ENCODE measurements at places on chromosomes 13 and 19.

DNA sequence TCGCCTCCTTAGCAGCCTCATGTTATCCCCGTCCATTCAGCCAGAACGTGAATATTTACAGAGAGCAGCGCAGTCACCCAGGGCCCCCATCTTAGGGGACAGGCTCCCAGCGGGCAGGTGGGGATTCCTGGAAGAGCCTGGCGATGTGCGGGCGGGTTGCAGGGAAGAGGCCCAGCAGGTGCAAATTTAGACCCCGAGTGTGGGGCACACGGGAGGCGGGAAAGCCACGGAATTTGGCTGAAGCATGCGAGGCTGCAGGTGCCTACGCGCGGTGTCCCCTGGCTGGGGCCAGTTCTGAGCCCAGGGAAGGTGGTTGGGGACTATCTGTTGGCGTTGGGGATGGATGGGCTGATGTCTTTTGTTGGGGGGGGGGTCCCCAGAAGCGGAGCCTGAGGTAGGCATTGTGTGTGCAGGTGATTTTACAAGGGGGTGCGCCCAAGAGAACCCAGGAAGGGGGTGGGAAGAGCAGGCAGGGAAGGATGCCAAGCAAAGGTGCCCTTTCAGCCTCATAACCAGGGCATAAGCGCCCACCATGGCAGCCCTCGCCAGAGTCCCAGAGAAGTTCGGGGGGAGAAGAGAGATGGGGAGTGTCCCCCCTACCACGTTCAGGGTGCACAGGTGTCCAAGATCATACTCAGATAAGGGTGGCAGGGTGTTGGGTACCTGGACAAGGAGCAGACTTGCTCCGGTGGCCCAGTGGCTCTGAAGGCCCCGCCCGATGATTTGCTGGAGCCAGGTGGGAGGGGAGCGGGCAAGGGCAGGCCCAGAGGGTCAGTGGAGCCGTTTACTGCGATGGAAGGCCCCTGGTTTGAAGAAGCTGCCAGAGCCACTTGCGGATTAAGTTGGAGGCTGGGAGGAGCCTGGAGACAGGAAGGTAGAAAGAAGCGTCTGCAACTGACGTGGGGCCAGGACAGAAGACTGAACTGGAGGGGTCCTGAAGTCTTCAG lies 1.2 kb downstream of the TPGS1 start:
- DNase-seq: no peak

DNA sequence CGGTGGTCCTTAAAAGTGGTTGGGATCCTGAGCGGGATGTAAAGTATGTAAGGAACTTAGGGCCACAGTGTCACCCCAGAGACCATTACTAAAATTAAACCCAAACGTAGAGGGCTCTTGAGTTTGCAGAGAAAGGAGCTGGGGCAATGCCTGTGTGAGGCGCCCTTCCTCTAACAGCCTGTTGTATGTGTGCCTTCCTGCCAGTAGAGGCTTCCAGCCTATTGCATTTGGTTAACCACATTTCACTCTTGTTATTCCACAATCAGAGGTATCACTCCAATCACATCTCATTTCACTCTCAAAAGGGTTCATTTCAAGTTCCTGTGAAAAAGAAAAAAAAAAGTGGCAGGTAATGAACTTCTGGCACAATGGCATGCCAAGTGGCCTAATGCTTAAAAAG lies 29.4 kb downstream of the DIAPH3 start:
- no peak for DNase-seq

DNA sequence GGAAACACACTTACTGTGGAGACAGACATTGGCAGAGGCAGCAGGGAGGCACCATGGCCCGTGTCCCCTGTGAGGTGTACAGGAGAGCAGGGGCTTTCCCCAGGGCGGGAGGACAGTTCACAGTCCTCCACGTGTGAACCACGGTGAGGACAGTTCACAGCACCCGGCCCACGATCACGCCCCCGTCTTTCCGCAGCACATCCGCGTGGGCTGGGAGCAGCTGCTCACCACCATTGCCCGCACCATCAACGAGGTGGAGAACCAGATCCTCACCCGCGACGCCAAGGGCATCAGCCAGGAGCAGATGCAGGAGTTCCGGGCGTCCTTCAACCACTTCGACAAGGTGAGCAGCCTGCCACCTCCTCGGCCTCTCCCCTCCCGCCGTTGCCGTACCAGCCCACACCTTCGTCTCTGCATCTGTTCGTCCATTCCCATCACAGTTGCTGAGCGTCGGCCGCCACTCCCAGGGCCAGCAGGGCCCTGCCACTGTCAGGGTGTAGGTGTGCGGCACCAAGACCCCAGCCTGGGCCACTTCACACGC lies 17.4 kb downstream of the CAPN12 start:
- no peak for DNase-seq

DNA sequence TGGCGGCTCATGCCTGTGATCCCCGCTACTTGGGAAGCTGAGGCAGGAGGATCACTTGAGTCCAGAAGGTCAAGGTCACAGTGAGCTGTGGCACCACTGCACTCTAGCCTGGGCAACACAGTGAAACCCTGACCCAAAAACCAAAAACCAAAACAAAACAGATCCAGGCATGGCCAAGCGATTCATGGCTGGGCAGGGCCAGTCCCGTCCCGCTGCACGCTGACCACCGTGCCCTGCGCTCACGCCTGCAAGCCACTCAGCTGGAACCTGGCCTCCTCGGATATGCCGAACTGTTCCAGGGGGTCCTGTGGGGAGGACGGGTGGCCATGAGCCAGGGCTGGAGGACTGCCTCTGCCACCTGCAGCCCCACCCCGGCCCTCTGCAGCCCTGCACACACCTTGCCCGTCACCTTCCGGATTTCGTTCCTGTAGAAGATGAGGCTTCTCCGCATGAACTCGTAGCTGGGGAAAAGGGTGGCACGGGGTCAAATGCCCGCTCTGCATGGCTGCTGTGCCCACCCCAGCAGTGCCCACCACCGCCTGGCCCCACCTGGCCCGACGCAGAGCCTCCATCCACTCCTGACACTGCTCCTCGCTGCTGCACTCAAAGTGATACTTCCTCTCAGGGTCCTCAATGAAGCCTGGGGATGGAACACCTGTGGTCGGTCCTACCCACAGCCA lies 2.4 kb downstream of the PLEKHJ1 start:
- no peak for DNase-seq

DNA sequence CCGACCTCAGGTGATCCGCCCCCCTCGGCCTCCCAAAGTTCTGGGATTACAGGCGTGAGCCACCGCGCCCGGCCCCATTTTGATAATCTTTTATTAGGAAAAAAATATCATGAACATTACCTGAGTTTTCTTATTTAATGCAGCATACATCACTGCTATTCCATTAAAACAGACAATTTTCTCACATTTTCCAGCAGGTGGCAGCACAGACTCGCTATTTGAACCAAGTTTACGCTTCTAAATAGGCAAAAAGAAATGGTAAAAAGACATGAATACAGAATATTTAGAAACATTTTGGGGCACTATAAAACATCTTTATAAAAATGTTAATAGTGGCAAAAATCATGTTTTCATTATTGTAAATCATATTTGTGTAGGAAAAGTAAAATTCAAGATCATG lies 903.1 kb downstream of the SLITRK6 start:
- no peak for DNase-seq

Data from coronary artery (tissue), 2 donors.